Urothelium cell line (cell line): ENCODE measurements at places on chromosomes 7 and 10.

DNA sequence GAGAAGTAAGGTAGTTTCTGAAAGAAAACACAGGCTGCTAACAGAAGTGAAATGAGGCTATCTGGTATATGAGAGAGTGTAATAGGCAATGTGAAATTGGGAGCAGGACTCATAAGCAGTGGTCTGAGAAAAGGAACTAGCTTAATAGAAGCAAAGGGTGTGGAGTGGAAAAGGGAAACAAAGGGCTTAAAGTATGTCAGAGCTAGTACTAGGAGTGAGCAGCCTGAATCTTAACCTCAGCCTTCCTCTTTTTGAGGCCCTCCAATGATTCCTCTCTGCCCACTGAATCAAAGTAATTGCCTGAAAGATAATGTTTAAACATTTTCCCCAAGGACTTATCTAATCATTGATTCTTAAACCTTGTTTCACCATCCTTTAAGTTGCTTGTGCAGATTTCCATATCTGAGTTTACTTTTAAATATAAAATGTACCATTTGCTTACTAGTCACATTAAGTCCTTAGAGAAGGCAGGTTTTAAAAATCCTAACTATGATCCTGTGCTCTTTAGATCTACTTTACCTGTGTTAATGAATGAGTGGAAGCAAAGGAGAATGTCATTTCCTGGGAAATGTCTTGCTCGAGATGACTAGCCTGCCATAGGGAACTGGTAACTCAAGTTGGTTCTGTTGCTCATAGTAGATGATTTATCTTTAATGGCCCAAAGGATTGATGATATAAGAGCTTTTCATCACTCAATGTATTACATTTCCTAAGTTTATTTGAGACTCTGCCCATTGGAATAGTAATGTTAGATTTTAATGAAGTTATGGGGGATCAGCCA, 155.0 kb downstream of the SKAP2 start:
- DNase-seq = no peak

DNA sequence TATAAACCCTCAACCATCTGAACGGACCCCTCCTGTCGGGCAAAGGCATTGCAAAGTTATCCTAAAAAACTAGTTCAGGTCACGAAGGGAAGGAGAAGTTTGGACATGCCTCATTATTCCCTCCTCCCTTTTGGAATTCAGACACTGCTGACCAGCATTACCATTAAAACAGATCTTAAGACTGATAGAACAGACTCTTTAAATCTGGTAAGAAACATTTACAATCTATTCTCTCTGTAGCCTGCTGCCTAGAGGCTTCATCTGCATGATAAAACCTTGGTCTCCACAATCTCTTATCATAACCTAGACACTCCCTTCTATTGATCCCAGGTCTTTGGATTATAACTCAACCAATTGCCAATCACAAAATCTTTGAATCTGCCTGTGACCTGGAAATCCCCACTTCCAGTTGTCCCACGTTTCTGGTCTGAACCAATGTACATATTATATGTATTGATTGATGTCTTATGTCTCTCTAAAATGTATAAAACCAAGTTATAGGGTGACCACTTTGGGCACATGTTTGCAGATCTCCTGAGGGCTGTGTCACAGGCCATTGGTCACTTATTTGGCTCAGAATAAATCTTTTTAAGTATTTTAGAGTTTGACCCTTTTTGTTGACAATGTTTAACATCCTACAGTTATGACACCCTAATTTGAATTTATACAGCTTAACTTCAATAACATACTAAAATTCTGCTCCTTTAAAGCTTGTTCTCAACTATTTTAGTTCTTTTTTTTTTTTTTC, 23.5 kb upstream of the CNNM2 start:
- no peak for DNase-seq

DNA sequence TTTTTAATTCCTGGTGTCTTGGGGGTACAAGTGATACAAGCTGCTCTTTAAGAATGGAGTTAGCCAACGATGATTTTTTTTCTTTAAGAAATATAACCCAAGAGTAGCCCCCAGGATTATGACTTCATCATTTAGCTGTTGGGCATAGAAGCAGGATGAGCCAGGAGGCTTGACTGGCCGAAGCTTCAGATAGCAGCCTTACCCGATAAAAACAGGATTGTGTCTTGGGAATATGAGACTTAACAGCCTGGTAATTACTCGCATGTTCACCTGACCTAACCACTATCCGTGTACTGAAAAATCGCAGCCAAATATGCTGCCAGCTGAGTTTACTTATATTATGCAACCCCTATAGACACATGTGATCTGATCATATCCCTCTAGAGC, 346.0 kb upstream of the BMPER start:
- DNase-seq = no peak

- DNase-seq = no peak
Observed at GRCh38 chr10:45040921-45041542, 40.3 kb downstream of the ZNF22 start.

DNA sequence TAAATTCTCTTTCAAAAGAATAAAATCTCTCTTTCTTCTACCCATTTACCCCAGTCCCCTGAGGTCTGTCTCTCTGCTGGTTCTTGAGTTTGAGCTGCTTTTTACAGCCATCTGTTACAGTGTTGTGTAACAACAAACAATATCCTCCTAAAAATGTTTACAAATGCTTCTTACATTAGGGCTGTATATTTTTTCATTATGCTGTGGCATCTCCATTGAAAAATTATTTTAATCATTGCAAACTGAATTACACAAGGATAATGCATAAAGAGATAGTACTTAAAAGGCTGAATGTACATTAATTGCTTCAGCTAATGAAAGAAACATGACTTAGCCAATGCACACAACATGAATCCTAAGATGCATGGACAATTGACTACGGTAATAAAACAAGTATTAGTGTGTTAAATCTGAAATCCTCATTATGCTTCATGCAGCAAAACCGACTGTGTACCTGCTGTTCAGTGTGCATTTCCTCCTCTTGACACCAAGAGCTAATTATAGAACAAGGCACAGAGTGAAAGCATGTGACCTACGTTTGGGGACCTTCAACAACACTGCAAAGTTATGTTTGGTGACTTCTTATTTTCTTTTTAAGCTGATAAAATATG, 181.7 kb upstream of the RHOBTB1 start:
- DNase-seq = no peak

DNA sequence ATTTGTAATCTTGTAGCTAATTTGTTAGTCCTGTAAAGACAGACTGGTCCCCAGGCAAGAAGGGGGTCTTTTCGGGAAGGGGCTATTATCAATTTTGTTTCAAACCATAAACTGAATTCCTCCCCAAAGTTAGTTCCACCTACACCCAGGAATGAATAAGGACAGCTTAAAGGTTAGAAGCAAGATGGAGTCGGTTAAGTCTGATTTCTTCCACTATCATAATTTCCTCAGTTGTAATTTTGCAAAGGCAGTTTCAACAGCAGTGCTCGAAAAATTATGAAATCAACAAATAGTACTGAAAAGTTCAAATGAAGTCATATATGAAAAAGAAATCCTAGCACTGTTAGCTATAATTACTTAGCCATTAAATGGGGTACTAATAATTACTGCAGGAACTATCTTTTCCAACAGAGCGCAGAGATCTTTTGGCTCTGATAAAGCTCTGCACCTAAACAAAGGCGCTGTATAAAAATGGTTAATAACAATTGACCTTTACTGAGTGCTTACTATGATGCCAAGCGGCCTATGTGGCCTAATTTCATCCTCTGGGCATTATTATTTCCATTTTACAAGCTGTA, 756 bp upstream of the SEC24C start:
- no peak for DNase-seq

DNA sequence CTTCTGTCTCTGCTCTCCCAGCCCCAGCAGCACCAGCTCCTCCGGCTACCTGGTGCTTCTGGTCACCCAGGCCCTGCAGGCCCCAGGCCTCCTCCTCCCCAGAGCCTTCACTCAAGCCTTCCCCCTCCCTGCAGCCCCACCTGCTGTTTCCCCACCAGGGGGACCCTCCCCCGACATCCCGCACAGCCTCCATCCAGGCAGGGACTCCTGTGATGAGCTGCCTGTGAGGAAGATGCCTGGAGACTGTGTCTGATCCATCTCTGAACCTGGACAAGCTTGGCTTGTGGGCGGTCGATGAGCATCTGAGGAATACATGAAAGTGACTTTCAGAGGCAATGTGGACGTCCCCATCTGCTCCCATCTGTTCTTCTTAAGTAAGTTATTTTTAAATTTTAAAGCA, 45.0 kb downstream of the RAMP3 start:
- no peak for DNase-seq

- no peak for DNase-seq
Observed at GRCh38 chr10:123245264-123245663, 91.1 kb downstream of the BUB3 start.

DNA sequence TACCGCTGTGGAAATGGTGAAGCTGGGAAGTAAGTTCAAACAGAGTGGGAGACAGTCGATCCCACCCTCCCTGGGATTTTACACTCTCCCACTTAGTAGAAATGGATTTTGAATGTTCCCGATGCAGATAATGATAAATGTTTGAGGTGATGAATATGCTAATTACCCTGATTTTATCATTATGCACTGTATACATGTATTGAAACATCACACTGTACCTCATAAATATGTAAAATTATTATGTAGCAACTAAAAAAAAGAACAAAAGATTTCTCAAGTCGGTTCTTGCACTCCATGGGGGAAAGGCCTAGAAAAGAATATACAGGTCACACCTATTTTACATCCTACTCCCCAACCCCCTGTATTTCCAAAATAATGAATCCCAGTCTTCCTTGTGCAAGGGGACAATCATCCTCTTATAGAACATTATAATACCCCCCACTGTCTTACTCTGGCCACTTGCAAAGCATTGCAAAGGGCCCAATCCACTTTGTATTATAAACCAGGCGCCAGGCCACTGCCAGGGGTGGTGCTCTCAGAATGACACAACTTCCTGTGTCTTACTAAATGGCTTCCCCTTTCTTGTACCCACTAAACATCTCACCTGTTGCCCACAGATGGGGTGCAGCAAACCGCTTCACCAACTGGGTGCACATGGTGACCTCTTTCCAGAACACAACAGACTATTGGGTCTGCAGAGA, 20.6 kb upstream of the OR2AE1 start:
- no peak for DNase-seq

DNA sequence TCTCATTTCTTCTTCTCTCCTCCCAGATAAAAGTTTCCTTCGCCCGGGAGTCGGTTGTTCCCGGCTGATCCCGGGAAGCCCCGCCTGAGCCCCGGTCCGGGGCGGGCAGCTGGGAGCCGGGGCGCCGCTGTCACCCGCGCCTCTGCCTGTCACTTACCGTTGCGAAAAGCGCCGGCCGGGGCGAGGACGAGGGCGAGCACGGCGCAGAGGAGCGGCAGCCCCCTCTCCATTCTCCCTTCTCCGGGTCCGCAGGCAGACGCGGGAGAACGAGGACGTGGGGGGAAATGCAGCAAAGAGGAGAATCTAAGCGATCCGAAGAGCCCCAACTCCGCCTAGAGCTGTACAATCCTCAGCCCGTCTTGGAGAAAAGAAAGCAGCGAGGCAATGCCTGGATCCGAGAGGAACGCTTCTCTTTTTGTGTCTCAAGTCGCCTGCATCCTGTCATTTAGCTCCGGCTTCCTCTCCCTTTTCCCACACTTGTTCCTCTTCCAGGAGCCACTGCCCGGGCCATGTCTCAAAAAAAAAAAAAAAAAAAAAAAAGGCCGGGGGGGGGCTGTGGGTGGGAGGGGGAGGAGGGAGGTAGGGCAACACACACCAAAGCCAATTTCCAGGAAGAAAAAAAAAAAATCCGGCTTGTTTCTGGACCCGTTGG, at the start of gene NRP1:
Gene NRP1, minus strand, starts transcription at position 515 of the 652 bp plus-strand sequence. Its CDS starts 285 bp downstream, at position 230.
- peak; percentile 38 for DNase-seq

GRCh38 chr7:18396953-18397352, 98.6 kb upstream of the HDAC9 start:
- DNase-seq = no peak

GRCh38 chr10:110013630-110014293, 6.0 kb downstream of the ADD3 start:
- peak; percentile 17 for DNase-seq

GRCh38 chr10:71647526-71648253, 71.9 kb downstream of the C10orf105 start:
- peak; percentile 35 for DNase-seq

DNA sequence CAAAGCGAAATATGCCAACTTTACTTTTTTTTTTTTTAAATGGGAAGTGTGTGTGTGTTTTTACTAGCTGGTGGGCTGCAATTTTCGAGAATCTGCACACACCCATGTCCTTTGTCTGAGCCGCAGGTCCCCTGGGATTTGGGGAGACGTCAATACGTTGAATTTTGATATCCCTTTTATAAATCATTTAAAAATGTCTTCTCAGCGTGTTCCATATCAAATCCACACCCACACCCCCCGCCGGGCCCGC, 404 bp upstream of the FMC1 start:
- no peak for DNase-seq

GRCh38 chr10:35643151-35644049, 1.3 kb upstream of the FZD8 start:
- DNase-seq = peak; percentile 64

- peak; percentile 81 for DNase-seq
Observed at GRCh38 chr10:31099664-31100063, 68.0 kb upstream of the ZNF438 start.
